ENCODE measurements at places on chromosomes 2 and 18.

DNA sequence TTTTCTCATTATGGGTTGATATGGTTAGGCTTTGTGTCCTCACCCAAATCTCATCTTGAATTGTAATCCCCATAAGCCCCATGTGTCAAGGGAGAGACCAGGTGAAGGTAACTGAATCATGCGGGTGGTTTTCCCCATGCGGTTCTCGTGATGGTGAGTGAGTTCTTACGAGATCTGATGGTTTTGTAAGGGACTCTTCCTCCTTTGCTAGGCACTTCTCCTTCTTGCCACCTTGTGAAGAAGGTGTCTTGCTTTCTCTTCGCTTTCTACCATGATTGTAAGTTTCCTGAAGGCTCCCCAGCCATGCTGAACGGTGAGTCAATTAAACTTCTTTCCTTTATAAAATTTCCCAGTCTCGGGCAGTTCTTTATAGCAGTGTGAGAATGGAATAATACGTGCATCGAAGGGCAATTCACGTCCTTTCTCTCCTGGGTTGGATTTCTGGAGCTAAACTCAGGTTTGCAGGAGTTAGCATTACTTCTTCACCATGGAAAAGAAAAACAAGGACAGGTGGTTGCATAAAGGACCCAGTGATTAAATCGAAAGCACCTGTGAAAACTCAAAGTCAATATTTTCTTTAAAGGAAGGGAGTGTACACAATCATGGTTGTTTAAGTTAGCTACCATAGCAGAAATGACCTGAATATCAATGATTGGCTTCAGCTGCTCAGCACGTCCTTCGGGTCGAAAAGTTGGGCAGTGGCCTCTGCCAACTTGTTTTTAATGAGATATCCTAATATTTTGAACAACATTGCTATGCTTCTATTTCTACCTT, 54.1 kb downstream of the CDC42EP3 start:
- DNase-seq = no peak

DNA sequence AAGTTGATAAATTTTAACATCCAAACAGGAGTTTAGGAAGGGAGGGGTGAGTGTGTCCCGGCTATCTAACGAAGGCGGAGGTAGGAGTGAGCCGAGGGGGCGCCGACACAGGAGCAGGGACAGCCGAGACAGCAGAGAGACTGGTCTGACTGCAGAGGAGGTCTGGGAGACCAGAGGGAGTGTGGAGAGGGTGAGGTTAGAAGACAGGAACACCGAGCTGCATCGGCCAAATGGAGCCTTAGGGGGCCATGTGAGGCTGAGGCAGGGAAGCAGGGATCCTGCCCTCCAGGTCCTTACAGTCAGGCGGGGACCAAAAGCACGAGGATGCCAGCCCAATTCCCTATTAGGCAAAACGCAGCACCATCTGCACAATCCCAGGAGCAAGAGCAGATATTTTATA, 67.0 kb downstream of the SFXN5 start:
- no peak for DNase-seq

- DNase-seq = no peak
Measured at GRCh38 chr2:223203971-223204929, 152.3 kb downstream of the KCNE4 start.

- no peak for DNase-seq
Measured at GRCh38 chr2:52340171-52340570, 1308.2 kb upstream of the NRXN1 start.

GRCh38 chr2:18297534-18298058, 262.9 kb downstream of the RDH14 start:
- no peak for DNase-seq

- no peak for DNase-seq
Measured at GRCh38 chr2:238657132-238658053, 190.5 kb upstream of the TWIST2 start.

DNA sequence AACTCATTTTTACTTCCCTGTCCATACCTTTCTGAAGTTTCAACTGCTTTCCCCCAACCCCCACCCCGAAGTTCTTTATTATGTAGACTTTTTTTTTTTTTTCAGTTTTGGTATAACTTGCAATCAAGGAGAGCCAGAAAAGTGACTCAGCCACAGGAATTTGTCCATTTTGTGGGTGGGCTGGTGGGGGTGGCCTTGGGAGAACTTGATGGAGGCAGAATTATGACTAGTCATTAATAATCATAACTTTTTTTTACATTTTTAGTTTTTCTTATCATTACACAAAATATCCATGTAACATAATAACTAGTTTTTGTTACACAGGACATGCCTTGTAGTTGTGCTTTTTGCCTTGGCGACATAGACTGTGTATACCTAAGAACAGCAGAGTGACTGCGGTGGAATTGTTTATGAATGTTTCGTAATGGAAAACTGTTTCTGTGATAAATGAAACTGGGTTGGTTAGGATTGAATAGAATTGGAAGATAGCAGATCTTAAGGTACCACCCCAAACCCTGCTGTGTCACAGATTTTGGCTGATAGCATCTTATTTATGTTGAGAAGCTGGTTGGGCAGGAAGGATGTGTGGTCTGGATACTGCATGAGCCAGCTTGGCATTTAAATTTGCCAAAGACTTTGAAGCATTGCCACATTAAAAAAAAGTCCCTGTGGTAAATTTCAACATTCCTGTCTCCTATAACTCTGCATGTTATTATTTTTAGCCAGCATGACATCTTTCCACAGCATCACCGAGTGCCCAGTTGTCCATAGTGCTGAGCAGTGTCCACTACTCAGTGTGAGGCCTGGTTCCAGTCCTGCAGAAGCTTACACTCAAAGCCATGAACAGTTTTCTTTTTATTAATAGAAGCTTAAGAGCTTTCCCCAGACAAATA, 30.7 kb downstream of the LYPD6B start:
- DNase-seq = no peak

- peak; percentile 15 for DNase-seq
Measured at GRCh38 chr2:62787386-62787785, 81.9 kb downstream of the EHBP1 start.

DNA sequence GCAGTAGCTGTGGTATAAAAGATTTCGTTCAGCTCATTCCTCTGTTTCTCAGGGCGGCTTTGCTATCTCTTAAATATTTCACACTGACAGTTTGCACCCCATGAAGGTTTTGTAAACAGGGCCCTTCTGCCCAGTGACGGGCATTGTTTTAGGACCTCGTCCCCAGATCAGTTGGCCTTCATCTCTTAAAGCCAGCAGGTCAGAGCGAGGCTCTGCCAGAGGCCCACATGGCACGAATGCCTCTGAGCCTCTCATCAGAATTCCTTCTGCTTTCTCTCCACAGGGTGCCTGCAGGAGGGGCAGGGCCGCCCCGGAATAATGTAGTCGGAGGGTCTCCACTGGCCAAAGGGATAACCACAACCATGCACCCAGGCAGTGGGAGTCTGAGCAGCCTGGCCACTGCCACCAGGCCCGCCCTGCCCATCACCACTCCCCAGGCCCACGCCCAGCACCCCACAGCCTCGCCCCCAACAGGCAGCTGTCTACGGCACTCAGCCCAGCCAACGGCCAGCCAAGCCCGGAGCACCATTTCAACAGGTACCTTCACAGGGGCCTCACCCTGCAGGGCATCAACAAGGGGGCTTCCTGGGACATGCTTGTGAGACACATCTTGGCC, 177.0 kb downstream of the SEPTIN10 start:
- DNase-seq = no peak

- DNase-seq = no peak
Measured at GRCh38 chr2:102061962-102062795, 70.4 kb downstream of the IL1R2 start.

GRCh38 chr2:45973426-45973825, 322.0 kb downstream of the PRKCE start:
- DNase-seq = no peak

- no peak for DNase-seq
Measured at GRCh38 chr2:187134306-187134705, 285.3 kb upstream of the ZSWIM2 start.

- no peak for DNase-seq
Measured at GRCh38 chr2:201809633-201810032, 3.3 kb downstream of the CDK15 start.

- no peak for DNase-seq
Measured at GRCh38 chr18:8818982-8819381, 113.6 kb downstream of the MTCL1 start.

- DNase-seq = no peak
Measured at GRCh38 chr2:109242654-109243331, 113.8 kb downstream of the SH3RF3 start.
